ENCODE measurements at places on chromosomes 7 and 10. TPM values are rescaled to one million over a fixed set of nuclear protein-coding genes. Genes with fewer than 3 reads are reported as not detected.

- no peak for DNase-seq
Observed at GRCh38 chr7:156833312-156833711, 59.7 kb downstream of the LMBR1 start.

GRCh38 chr7:149718730-149719049, 54.7 kb downstream of the ZNF467 start:
- no peak for DNase-seq

GRCh38 chr7:31782411-31782991, 95.5 kb downstream of the PPP1R17 start:
- DNase-seq, result no peak

DNA sequence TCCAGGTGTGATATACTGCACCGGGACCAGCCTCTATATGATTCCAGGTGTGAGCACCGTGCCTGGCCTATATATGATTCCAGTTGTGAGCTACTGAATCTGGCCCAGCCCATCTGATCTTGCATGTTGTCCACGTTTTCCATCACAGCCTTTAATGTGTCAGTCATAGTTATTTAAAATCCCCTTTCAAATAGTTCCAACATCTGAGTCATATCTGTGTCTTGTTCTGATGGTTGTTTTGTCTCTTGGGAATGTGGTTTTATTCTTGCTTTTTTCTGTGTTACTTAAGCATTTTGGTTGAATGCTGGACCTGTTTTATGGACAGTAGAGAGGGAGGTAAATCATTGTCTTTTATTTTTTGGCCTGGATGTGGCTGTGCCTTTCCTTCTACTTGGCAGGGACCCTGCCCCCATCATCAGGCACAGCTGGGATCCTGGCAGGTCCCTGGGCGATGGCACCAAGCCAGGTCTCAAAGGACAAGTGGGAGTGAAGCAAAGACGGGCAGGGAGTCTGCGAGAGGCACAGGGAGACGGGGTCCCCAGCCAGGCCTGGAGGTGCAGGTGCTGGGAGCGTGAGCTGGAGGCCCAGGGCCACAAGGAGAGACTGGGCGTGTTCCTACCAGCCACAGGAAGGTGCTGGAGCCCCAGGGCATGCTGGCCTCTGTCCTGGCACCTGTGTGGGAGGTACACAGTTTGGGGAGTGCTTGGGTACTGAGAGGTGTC, 94.7 kb downstream of the DYNC2I1 start:
- DNase-seq, result no peak

- no peak for DNase-seq
Observed at GRCh38 chr10:91023700-91024398, 103.0 kb upstream of the ANKRD1 start.

The INHBA gene
- total RNA-seq, result 30.8 TPM

DNA sequence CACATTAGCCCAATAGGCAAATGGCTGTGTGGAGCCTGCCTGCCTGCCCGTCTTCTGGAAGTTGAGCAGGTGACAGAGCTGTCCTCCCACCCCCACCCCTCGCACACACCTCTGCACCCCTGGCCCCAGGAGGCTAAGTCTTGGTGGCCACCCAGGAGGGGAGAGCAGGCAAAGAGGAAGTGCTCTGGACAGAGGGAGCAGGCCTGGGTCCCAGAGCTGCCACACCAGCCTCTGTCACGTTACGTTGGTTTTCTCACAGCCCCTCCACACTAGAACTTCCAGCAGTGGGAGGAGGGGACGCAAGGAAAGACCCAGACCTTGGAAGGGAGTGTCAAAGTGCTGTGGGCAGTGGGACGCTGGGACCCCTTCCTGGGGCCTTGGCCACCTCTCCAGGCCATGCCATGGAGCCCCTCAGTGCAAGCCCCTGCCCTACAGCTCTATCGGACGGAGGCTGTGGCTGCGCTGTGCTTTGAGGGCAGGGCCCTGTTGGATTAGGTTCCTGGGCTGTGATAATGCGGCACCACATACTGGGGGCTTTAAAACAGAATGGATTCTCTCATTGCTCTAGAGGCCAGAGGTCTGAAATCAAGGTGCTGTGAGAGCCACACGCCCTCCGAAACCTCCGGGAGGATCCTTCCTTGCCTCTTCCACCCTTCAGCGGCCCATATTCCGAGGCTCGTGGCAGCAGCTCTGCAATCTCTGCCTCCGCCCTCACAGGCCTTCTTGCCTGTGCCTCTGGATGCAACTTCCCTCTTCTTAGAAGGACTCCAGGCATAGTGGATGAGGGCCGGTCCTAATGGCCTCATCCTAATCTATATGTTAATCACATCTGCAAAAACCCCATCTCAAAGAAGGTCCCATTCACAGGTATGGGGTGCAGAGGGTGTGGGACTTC, 9.9 kb downstream of the PRKAG2 start:
- peak; percentile 49 for DNase-seq

DNA sequence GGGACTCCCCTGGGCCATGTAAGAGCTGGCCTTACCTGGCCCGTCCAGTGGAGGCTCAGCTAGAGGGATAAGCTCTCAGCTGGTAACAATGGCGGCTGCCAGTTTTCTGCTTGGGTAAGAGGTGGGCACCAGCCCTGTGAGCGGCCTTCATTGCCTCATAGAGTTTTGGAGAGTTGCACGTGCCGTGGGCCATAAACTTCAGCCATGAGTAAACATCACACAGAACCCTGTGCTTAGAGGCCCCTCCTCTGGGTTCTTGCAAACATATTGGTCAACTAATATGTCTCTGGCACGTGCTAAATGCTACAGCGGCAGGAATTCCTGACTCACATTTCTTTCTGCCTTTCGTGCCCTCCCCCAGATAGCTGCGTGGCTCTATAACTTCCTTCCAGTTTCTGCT, 103.9 kb upstream of the LEP start:
- DNase-seq, result no peak

DNA sequence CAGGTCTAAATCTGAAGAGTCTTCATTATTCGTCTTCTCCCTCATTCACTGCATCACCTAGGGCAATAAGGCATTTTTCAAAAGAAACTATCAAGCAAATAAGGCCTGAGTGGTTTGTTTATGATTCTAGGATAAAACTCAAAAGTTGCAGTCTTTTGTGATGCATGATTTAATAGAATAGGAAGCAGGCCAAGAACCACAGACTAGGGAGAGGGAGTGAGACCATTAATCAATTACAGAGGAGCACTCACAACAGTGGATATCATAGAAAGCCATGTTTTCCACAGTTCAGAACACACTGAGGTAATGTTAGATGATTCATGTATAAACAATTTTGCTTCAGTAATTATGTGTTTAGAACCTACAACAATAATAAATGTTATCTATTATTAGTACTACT, 87.8 kb upstream of the LRRTM3 start:
- DNase-seq, result no peak

The GPC2 gene
- 0.78 TPM for total RNA-seq

The TMEM229A gene
- not detected for total RNA-seq

DNA sequence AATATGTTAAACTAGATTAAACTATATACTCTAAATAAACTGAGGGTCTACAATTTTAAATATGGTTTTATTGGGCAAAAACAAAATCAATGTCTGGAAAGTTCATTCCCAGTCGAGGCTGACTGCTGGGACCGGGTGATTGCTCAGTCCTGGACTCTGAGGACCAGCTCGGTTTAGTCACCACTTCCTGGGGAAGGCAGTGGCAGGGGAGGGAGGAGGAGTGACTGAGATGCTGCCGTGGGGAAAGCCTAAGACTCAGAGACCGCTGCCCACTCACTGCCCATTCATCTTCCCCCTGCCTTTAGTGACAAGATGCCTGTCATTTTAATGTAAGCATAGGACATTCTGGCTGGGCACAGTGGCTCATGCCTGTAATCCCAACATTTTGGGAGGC, 29.0 kb downstream of the ATOH7 start:
- no peak for DNase-seq

The BRI3 gene
- total RNA-seq, result 193 TPM

The UCMA gene
- total RNA-seq, result not detected

The GRM8 gene
- total RNA-seq, result not detected

DNA sequence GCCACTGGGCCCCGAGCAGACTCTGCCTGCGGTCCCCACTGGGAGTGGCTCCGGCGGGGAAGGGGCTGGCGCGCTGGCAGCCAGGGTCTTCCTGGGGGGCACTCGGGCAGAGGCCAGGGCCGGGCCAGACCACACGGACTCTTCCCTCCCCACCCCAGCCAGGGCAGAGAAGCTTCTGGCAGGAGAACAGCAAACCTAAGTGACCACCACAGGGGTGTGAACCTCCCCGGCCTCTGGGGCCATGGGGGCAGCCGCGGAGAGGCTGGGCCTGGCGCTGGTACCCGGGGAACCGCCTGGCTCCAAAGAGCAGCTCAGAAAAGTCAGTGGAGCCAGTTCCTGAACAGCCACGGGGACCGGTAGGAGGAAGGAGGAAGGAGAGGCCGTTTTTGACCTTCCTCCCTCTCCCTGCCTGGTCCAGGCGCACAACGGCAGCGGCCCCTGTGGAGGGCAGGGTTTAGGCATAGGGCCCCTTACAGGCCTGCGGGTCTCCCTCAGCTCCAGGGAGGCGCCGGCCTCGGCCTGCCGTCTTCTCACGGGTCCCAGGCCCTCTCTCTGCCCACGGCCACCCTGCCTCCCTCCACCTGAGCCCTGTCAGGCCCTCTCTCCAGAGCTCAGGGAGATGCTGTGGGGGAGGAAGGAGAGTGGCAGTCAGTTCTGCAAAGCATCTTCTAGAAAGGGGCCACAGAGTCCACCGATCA, 51.8 kb downstream of the TMEM209 start:
- DNase-seq, result no peak

DNA sequence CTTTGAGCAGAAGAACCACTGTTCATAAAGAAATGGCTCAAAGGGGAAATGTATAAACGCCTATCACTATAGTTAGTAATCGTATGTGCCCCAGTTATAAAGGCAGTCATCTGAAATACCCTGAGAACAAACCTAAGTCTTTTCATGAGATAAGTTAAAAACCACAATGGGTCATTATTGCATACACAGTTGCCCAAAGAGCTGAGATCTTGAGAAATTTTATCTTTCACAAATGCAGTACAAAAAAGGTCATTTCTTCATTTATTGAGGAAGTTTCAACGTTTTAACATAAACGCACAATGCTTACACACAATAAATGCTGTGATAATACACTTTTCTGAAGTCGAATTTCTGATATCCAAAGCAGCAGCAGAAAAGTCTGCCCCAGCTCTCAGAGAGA, 114.4 kb downstream of the MICU1 start:
- no peak for DNase-seq

The ZMIZ2 gene
- total RNA-seq, result 64.5 TPM

GRCh38 chr10:132453470-132453861, 56.5 kb downstream of the PWWP2B start:
- DNase-seq, result no peak

DNA sequence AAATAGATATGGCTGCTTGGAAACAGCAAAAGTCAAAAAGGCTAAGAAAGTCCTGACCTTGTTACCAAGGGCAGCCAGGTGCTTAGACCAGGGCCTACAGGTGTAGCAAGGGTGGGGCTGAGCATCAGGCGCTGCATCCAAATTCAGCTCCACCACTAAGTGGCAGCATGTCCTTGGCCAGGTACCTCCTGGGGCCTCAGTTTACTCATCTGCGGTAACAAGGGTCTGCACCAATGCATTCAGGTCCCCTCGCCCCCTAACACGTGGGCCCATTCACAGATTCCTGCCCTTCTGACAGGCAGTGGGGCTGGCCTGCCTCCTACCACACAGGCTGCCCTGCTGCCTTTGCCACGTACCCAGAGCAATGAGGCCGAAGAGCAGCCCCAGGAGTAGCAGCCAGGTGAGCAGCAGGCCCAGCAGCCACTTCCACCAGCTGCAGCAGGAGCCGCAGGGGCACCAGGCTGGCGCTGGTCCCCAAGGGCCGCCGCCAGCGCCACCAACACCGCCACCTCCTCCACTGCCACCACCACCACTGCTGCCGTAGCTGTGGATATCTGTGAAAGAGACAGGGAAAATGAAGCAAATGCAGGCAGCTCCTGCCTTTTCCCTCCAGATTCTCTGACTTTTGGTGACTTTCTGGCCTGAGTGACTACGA, 28.9 kb downstream of the COL17A1 start:
- no peak for DNase-seq

DNA sequence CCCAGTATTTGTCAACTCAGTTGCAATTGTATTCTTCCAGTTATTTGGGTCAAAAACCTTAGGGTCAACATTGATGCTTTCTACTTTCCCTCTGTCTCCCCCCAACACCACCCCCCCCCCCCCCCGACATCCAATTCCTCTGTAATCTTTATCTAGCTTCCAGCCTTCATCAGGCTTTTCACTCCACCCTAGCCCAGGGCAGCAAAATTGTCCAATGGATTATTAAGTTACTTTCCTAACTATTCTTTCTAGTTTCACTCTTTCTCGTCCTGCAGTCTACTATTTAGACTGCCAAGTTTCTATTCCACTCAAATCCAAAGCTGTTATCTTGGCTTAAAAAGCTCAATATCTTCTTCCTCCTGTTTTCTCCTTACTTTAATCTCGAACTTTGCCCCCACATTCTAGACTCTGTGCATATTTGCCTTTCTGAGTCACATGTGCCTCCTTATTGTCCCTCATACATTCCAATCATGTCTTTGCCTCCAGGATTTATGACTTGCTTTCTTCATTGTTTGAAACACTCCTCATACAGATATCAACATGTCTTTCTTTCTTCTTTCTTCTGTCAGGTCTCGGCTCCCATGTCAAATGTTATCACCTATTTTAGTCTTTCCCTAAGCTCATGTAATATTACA, 196.6 kb upstream of the TMEM196 start:
- DNase-seq, result no peak

The CYP3A4 gene
- not detected for total RNA-seq
